ENCODE measurements at places on chromosomes 4 and X.
A peak's percentile ranks its signal among the peaks of the same experiment; 100 is the strongest.

- DNase-seq, result no peak
Observed at GRCh38 chr4:57064811-57065711, 45.1 kb downstream of the IGFBP7 start.

DNA sequence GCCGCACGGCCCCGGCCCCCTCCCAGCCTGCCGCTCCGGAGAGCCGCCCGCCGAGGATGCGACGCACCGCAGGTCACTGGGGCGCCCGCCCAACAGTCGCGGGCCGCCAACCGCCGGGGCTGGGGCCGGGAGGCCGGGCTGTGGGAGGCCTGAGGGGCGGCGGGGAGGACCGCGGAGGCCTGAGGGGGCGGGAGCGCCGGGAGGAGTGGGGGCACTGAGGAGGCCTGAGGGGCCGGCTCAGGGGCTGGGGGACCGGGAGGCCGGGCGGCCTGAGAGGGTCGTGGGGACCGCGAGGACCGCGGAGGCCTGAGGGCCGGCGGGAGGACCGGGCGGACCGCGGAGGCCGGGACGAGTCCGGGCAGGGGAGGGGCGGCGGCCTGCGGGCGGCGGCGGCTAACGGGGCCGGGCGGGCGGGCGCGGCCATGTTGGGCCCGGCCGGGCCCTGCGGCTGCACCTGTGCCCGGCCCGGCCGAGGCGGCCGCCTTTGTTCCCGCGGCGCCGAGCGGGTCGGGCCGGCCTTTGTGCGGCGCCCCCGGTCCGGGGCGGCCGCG is 353 bp downstream of the NSD2 start:
- no peak for DNase-seq

DNA sequence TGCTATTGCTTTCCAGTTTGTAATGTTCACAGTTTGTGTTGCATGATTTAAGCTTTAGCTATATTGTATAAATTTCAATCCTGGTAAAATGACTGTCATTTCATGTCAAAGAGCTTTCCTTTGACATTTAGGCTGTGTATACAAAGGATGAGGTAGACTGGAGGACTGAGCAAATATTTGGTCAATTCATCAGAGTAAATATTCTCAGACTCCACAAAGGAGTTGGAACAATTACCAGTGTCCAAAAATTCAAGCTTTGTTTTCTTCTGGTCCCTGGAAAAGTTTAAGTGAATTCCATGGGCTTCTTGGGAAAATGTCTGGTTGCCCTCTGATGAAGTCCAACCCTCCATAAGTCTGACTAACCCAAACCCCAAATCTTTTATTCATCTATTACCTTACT is 682.4 kb downstream of the DACH2 start:
- no peak for DNase-seq

GRCh38 chrX:25005382-25006185 is 10.2 kb downstream of the ARX start:
- DNase-seq, result no peak

DNA sequence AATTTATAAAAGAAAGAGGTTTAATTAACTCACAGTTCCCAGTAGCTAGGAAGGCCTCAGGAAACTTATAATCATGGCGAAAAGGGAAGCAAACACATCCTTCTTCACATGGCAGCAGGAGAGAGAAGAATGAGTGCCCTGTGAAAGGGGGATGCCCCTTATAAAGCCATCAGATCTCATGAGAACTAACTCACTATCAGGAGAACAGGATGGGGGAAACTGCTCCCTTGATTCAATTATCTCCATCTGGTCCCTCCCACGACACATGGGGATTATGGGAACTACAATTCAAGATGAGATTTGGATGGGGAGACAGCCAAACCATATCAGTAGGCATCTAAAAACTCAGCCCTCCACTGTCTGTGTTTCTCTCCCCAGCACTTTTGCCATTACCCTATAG is 22.4 kb downstream of the ANK2 start:
- DNase-seq, result no peak

DNA sequence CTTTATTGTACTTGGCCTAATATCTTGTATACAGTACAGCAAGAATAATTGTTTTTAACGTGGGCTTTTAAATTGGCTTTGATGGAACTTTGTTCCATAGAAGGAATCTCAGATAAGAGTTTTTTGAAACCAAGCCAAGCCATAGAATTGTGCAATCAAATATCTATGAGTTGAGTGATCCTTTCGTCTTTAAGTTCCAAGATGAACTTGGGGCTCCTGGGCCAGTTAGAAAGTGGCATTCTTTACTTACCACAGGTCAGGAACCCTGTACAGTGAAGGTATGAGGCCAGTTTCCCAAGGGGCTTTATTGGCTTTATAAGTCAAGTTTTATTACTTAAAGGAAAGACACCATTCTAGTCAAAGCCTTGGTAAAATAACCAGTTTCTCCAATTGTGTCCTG is 2104.2 kb downstream of the PCDH7 start:
- DNase-seq, result no peak

- DNase-seq, result no peak
Observed at GRCh38 chr4:6802025-6802424, 19.5 kb downstream of the KIAA0232 start.

- DNase-seq, result no peak
Observed at GRCh38 chr4:149784018-149784417, 31.6 kb downstream of the IQCM start.

GRCh38 chr4:114600672-114601071 is 2.1 kb downstream of the UGT8 start:
- no peak for DNase-seq

DNA sequence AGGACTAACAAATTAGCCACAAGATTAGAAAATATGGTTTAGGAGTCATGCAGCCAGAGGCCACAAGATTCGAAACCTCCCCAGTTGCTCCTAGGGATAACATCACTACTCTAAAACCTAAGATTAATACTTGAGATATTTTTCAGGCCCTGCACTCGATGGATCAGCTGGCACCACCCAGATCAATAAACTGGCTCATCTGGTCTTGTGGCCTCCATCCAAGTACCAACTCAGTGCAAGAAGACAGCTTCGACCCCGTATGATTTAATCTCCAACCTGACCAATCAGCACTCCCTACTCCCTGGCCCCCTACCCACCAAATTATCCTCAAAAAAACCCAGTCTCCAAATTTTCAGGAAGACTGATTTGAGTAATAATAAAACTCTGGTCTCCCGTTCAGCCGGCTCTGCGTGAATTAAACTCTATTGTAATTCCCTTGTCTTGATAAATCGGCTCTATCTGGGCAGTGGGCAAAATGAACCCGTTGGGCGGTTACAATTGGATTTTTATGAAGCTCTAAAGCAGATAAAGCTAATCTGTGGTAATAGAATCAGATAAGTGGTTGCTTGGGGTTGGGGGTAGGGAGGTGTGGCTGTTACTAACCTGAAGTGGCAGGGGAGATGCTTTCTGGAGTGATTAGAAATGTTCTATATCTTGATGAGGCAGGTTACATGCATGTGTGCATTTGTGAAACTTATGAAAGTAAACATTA is 91.8 kb upstream of the ATXN3L start:
- no peak for DNase-seq

- DNase-seq, result no peak
Observed at GRCh38 chr4:177673985-177674489, 231.8 kb upstream of the AGA start.

DNA sequence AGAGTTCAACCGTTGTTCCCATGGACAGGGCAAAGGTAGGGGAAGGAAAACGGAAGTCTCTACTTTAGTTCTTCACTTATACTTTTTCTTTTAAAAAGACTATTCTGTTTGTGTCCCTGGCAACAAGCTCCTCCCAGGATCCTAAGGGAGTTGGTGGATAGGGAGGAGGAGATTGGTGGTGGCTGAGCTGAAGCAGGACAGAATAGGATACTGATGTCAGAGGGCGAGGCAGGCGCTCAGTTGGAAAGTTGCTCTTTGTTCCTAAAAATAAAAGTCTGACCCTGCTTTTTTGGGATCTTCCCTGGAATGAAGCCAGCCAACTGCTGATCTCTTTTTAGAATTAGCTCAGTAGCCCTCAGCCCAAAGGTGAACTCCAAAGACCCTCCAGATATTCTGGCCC is 104.7 kb downstream of the MGST2 start:
- DNase-seq, result no peak

DNA sequence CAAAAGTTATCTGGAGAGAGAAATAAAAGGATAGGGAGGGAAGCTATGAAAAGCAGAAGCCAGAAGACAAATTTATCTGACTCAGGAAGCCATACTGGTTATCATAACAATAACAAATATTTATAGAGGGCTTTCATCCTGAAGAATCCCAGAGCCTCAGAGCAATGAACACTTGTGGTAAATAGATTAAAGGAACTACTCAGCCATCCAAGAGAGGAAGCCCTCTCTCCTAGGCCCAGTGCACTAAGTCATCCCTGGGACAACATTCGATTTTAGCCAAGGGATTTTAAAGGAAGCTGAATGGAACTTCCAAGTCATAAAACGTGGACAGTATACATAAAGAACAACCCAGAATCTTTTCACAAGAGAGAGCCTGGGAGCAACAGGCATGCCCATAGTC is 76.9 kb downstream of the COL4A6 start:
- no peak for DNase-seq

GRCh38 chr4:23213198-23213597 is 520.5 kb downstream of the GBA3 start:
- no peak for DNase-seq

DNA sequence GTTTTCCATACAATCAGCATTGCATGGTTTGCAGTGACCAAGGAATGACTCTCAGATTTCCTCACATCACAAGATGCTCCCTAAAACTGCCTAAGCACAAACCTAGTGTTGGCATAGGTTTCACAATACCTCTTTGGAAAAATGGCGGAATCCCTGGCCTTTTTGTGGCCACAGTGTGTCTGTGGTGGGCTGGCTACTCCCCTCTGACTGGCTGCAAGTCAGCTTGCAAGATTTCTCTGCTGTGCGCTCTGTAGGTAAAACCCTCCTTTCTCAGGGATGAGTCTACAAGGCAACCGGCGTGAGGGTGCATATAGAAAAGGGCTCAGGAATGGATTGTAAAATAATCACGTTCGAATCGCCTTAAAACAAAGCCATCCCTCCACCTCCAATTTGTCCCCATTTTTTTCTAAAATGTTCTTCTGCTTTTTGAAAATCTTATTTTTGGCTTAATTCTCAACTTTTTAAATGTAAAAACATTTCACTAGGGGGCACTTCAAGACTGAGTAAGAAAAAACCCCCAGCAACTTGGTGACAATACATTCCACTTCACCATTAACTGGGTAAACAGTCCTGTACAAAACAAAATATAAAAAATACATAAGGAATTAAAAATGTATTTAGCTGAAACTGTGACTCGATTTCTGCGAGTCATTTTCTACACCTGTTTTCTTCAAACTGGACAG is 235.6 kb downstream of the STIM2 start:
- DNase-seq, result no peak

- no peak for DNase-seq
Observed at GRCh38 chr4:21320034-21320433, 619.8 kb downstream of the PACRGL start.

- DNase-seq, result no peak
Observed at GRCh38 chrX:5306654-5307121, 922.0 kb downstream of the NLGN4X start.

- DNase-seq, result no peak
Observed at GRCh38 chrX:44651358-44651757, 108.7 kb upstream of the FUNDC1 start.

DNA sequence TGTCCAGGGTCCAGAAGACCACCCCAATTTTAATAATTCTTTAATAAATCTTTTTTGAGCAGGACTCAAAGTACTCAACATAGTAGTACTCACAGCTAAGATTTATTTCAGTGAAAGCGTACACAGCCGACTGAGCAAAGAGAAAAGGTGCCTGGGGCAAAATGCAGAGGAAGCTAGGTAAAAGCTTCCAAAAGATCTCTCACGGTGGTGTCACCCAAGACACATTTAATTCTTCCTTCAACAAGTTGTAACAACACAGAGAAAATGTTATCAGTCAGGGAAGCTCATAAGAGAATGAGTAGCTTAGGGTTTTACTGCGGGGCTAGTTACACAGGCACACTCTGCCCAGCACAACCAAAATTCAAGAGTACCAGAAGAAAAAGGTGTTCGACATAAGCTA is 201.1 kb downstream of the OPHN1 start:
- no peak for DNase-seq

- no peak for DNase-seq
Observed at GRCh38 chr4:5933116-5933515, 40.2 kb upstream of the CRMP1 start.

- no peak for DNase-seq
Observed at GRCh38 chr4:97123573-97123972, 1019.7 kb downstream of the STPG2 start.

DNA sequence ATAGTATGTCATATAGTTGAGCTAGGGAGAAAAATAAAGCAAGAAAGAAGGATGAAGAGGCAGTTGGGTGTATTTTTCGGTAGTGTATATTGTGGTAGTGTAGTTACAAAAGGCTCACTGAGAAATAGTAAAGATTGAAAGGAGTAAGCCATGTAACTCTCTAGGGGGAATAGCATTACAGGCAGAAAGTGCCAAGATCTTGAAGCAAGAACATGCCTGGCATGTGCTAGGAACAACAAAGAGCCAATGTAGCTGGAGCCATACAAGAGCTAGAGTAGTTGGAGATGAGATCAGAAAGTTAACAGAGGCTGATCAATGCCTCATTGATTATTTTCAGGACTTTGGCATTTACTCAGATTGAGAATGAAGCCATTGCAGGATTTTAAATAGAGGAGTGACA is 3.0 kb downstream of the ABCE1 start:
- DNase-seq, result no peak

DNA sequence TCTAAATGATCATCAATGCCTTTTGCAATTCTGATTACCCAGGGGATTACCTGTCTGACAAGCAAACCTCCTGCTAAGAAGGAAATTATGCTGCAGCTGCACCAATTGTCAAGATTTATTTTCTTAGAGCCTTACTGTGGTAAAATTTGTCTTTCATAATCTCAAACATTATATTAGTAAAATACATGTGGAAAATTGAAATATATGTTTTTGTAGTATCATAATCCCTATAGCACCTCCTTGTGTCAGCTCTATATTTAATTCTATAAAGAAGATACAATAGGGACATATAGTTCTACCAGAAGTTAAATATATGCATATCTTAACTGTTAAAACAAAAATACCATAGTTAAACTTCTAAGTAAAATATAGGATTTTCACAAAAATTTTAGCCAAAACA is 655.6 kb upstream of the PCDH10 start:
- DNase-seq, result no peak

GRCh38 chrX:79181401-79181800 is 36.9 kb downstream of the GPR174 start:
- DNase-seq, result no peak

GRCh38 chr4:76234679-76235044 is 16.9 kb upstream of the FAM47E start:
- DNase-seq, result no peak

GRCh38 chrX:48539345-48540027 is at the start of gene TBC1D25:
Gene TBC1D25 (plus strand): TSS chrX:48539714. CDS start chrX:48539798, 84 bp downstream.
- DNase-seq, result peak; percentile 97

GRCh38 chrX:110133735-110134370 is 130.9 kb downstream of the TMEM164 start:
- DNase-seq, result no peak

DNA sequence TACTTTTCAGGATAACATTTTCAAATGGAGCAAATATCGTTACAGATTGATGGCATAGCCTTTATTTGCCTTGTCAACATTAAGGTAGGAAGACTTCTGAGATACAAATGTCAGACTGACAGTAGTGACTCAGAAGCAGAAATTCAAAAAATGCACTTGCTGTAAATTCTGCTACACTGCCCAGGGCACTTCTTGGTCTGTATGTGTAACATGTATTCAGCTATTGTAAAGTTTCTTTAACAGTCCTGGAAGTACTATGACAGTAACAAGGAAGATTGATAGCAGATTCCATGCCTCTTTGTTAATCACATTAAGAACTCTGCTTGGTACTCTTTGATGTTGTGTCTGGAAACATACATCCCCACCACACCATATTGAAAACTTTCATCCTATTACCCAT is 69.6 kb upstream of the PCDH18 start:
- no peak for DNase-seq
